Midbrain (tissue), 1 donor: ENCODE measurements at places on chromosomes 2 and 18.

GRCh38 chr18:43572163-43572562, 294.9 kb upstream of the SYT4 start:
- DNase-seq = no peak

- DNase-seq = no peak
Observed at GRCh38 chr18:3552305-3552704, 102.3 kb downstream of the TGIF1 start.

GRCh38 chr18:50788284-50788683, 31.5 kb downstream of the MRO start:
- DNase-seq = no peak

DNA sequence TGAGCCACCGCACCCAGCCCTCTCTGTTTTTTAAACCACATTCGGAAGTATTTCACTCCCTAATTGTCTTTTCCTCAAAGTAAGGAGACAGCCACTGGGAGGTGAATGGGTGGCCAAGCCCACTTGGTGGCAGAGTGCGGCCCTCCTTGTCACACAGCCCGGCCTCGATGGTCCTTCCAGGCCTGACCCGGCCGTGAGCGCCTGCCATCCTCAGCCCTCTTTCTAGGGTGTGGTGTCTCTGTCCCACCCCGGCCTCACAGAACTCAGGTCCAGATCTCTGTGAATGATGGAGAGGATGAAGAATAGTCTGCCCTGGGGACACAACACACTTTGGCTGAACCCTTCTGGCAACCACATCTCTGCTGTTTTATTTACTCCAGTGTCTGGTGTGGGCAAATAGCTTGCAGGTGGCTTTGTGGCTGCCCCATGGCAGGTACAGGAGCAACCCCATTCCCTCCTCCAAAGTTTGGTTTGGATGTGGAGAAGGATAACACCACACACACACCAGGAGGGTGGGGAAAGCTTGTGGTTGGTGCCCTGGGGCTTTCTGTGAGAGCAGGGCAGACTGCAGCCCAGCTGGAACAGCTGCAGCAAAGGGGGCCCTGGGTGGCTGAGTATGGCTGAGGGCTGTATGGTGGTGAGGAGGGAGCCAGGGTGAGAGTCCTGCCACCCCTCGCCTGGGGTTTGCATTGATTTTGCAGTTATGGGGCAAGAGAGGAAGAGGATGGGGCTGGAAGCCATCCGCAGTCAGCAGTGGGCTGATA, 88.6 kb downstream of the FAM168B start:
- no peak for DNase-seq

GRCh38 chr2:102663381-102663780, 44.0 kb downstream of the SLC9A2 start:
- no peak for DNase-seq

DNA sequence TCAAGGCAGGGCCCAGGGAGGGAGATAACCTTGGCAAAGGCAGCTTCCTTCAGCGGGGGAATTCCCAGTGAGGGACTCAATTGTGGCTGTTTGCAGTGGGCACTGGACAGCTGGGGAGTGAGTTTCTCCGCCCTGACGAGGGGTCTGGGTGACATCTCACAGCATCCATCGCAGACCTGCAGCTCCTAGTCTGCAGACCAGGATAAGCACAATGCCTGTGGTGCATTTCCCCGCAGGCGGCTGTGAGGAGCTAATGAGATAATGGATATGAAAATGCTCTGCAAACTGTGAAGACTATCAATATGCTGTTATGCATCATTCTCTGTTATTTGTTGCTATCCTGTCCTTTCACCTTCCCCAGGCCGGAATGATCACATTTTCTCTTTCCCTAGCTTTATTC, 30.0 kb upstream of the CYP1B1 start:
- no peak for DNase-seq

DNA sequence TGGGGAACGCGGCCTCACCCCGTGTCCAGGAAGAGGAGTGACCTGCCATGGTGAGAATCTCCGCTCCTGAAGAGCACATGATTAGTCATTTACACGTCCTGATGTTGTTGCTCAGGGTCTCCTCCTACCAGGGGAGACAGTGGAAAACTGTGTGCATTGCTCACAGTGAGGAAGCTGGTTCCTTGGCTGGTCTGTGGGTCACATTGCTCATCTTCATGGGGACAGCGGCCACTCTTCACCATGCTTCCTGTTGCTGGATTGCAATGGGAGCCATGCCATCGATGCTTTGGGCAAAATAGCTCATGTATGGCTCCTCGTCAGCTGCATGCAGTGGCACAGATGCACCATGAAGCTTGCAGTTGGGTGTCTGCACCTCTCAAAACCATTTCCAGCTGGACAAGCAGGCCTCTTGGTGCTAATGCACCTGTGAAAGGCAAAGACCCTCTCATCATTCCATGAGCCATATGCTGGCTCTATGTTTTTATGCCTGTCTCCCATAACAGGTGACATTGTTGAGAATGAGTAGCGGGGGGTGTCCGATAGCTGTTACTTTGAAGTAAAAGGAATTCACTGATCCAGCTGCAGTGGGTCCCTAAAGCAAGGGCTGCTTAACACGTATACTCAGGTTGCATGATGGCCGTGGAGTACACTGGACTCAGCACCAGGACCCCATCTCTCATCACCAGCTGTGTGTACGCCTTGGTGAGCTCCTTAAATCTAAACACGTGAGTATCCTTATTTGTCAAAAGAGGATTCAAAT, 135.0 kb upstream of the ALKAL2 start:
- no peak for DNase-seq

DNA sequence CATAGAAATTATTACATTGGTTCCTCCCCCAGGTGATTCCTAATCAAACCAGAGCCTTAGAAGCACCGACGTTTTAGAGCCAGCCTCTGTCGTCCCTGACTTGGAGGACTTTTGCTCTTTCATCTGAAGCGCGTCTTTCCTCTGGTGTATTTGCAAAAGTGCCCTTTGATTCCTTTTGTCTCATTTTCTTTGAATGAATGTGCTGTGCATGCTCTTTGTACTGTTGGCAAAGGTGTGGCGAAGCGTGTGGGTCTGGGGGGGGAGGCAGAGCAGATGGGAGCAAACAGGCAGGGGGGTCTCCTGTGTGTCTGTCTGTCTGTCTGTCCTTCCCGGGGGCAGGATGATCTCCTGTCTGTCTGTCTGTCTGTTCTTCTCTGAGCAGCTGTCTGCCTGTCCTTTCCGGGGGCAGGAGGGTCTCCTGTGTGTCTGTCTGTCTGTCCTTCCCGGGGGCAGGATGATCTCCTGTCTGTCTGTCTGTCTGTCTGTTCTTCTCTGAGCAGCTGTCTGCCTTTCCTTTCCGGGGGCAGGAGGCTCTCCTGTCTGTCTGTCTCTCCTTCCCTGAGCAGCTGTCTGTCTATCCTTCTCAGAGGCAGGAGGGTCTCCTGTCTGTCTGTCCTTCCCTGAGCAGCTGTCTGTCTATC, 205.5 kb upstream of the MYT1L start:
- DNase-seq = no peak

- no peak for DNase-seq
Observed at GRCh38 chr2:26396734-26397298, 4.9 kb upstream of the DRC1 start.

GRCh38 chr2:44817673-44818335, 123.7 kb upstream of the SIX3 start:
- no peak for DNase-seq

DNA sequence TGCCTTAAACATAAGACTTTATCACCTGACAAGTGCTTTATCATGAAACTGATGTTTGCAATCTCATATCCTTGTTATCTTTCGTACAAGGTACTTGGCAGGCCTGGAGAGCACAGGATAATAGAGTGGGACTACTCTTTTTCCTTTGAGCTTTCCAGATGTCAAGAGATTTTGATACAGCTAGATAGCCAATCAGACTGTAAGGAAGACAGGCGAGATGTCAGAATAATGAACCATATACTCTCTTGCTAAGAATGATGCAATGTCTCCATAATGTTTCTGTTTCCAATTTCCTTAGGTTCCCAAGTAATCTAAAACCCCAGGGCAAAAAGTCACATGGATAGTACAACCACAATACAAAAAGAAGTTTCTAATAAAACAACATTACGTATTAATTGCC, 313.1 kb downstream of the PDE11A start:
- no peak for DNase-seq

- DNase-seq = no peak
Observed at GRCh38 chr2:240745962-240746361, 54.3 kb downstream of the AQP12A start.

DNA sequence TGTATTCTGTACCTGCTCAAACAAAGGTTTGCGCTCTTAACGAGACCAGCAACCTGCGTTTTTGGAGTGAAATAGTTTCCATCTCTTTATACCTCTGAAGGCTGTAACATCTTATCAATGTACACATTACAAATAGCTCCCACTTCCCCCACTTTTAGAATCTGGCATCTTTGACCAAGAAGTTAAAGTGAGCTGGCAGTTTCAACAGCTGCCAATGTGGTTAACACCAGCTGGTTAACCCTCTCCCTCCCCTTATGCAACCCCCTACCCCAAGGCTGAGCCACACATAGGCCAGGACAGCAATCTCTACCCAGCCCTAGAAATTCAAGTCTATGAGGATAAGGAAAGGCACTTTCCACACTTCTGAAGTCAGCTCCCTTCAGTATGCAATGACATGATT, 2.2 kb upstream of the SERTAD2 start:
- DNase-seq = no peak

- no peak for DNase-seq
Observed at GRCh38 chr18:78738076-78738690, 241.4 kb upstream of the SALL3 start.

DNA sequence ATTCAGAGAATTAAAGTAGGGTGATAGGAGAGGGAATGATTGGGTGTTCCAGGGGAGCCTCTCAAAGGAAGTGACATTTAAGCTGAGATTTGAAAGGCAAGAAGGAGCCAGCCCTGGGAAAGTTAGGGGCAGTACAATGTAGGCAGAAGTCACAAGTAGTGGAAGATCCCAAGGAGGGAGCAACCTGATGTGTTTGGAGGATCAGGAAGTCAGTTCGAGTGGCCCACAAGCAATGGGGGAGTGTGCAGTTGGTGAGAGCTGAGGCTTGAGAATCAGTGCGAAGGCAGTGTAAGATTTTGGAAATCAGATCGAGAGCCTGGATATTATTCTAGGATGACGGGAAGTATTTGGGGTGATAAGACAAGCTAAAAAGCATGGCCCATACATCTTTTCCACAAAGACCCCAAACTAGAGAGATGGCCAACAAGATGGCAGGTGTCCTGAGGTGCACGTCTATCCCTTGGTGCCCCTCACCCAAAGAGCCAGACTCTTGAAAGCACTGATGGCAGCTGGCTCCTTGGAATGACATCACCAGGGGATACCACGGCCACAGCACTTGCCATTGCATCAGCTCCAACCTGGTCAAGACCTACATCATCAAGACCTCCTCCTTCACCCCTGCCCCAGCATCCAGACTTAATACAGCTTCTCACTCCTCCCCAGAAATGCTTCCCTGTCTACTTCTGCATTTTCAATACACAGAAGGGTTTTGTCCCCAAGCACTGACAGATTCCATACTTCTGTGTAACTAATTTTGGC, 127.3 kb downstream of the BCL2 start:
- DNase-seq = no peak

GRCh38 chr2:32697156-32697555, 69.3 kb downstream of the TTC27 start:
- no peak for DNase-seq

DNA sequence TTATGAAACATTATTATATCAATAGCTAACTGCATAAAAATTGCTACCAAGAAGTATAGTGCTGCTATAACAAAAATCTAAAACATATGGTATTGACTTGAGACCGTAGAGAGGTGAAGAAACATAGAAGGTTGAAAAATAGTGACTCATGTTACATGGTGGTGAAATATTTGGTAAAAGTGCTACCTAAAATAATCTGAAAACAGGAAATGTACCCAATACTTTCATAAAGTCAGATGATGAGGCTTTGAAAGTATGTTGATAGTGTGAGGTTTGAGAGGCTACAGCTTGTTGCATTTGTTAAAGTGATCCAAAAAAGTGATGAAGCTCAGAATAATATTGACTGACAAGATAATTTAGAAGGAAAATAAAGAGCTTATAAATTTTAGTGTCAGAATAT, 718.7 kb upstream of the SLC8A1 start:
- no peak for DNase-seq

- no peak for DNase-seq
Observed at GRCh38 chr2:182506606-182507005, 79.8 kb upstream of the PDE1A start.

GRCh38 chr2:122034777-122035176, 279.3 kb downstream of the TSN start:
- no peak for DNase-seq

GRCh38 chr2:130806370-130806769, 30.3 kb upstream of the ARHGEF4 start:
- no peak for DNase-seq

- DNase-seq = no peak
Observed at GRCh38 chr2:216850665-216851322, 9.1 kb downstream of the TNP1 start.

DNA sequence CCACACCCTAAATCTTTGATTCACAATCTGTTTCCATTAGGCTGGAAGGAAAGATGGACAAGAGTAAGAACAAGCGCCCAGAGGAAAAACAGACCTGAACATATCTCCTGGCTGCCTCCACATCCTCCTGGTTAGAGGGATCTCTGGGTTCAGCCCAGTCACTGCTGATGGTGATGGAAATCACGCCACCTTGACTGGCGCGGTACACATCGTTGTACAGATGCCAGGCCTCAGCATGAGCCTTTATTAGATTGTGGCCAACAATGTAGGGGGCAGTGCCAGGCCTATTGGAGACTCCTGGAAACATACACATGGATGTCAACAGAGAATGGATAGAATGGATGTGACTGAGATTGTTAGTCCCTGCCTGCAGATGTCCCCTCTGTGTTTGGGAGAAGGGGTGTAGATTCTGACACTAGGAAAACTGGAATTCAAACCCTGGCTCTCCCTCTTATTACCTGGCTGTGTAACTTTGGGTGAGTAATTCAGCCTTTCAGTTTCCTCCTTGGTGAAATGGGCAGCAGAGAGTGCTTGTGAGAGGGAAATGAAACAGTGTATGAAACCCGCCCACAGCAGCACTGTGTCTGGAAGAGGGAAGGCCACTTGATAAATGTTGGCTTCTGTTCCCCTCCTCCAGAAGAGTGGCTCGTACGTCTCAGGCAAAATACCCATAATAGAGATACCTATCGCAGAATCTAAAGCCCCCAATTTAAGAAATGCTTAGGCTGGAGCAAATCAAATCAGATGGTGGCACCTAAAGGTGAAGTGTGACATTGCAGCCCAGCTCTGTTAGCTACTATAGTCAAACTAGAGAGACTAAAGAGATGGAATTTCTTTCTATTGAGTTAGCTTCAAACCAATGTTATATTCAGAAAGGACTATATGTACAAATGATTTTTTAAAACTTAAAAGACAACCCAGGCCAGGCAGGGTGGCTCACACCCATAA, 36.2 kb downstream of the LCT start:
- no peak for DNase-seq

DNA sequence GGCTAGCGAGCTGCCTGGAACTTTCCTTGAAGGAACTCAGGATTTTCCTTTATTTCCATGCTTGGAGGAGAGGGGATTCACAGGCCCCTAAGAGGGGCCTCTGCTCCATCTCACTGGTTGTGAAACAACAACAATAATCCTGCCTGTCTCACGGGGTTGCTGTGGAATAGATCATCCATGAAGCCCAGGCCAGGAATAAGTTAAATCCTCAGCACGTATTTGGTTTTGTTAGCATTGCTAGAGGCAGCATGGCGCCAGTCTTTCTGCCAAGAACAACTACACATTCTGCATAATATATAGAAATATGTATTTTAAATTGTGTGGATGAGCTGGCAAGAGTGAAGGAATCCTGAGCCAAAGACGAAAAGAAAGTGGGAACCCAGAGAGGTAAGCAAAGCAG, 80.8 kb upstream of the L3MBTL4 start:
- no peak for DNase-seq
